Mucosa of gallbladder (tissue), 1 donor: ENCODE measurements at places on chromosomes 12 and 14.

GRCh38 chr14:26775765-26776563 is 178.1 kb upstream of the NOVA1 start:
- DNase-seq, result no peak

GRCh38 chr14:69487226-69487625 is 2.7 kb downstream of the PLEKHD1 start:
- no peak for DNase-seq

- DNase-seq, result no peak
These were observed 211.1 kb upstream of the DAAM1 start for GRCh38 chr14:58977366-58977765.

GRCh38 chr12:31651893-31652521 is 7.5 kb upstream of the ETFBKMT start:
- DNase-seq, result no peak

- DNase-seq, result no peak
These were observed 47.2 kb downstream of the ATL1 start for GRCh38 chr14:50607181-50607580.

DNA sequence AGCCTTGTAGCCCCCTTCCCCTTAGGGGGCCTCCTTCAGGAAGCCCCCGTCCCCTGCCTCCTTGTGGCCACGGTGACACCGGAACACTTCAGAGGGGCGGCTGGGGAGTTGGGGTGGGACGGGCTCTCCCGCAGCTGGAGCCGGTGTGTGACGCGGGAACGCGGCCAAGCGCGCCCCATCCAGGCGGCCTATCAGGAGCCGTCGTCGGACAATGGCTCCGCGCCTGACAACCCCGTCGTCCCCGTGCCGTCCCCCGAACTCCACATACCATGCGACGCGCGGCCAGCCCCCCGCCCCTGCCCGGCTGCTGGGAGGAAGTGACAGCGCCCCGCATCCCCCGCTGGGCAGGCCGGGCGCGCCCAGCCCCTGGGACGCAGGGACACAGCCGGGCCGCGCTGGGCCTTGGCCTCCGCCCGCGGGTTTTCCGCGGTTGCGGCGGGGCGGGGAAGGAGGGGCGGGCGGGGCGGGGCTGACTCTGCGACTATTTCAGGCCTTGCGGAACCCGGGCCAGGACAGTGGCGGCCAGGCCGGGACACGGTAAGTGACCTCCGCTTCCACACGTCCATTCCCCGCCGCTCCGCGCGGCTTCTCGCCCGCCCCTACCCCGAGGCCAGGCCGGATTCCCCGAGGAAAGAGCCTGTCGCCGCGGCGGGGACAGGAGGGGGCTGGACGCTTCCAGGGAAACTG is at the start of gene TNFAIP2:
TNFAIP2 (plus strand) TSS at position 515 of the 687 bp plus-strand sequence. CDS start 2,997 bp downstream, outside the sequence.
- DNase-seq, result peak; percentile 54

DNA sequence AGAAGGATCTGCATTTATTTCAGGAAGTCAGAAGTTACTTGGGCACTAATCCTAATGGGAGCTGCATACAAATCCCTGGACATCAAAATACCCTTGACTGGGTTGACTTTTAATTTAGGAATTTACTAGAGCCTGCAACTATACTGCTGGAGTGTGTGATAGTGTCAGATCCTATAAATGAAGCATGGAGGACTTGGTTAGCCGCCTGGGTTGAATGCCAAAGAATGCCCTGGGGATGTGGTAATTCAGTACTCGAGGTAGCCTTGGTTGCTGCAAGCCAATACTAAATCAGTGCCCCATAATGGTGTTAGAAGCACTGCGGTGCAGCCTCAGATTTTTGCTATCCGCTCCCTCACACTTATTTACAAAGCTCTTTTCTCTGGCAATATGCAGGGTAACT is 184.9 kb downstream of the CAPZA3 start:
- DNase-seq, result no peak

GRCh38 chr12:91825999-91826398 is 319.6 kb downstream of the BTG1 start:
- DNase-seq, result no peak
